ENCODE measurements at places on chromosomes 5 and 9. TPM values are rescaled to one million over a fixed set of nuclear protein-coding genes. Genes with fewer than 3 reads are reported as not detected.

The GRM6 gene
- not detected for polyA plus RNA-seq

The SLC1A1 gene
- polyA plus RNA-seq = 3.1 TPM

The CFAP90 gene
- polyA plus RNA-seq = 1.0 TPM

The SH3RF2 gene
- polyA plus RNA-seq = 1.5 TPM

The INSL4 gene
- not detected for polyA plus RNA-seq

The PCDHA8 gene
- not detected for polyA plus RNA-seq

The FOXD4L3 gene
- polyA plus RNA-seq = not detected

The OR1J4 gene
- not detected for polyA plus RNA-seq

The FAM153A gene
- polyA plus RNA-seq = 1.2 TPM

The AP3B1 gene
- 14.5 TPM for polyA plus RNA-seq

The OGN gene
- polyA plus RNA-seq = 217 TPM

The TRAF1 gene
- 4.4 TPM for polyA plus RNA-seq

The MARVELD2 gene
- 1.7 TPM for polyA plus RNA-seq

The TEX48 gene
- not detected for polyA plus RNA-seq

The OTP gene
- not detected for polyA plus RNA-seq

The PHF24 gene
- 0.42 TPM for polyA plus RNA-seq

The GABRP gene
- 0.24 TPM for polyA plus RNA-seq

The FOXD4 gene
- 0.08 TPM for polyA plus RNA-seq

The STPG3 gene
- polyA plus RNA-seq = not detected

The FOXD4L5 gene
- polyA plus RNA-seq = not detected

The PTGDS gene
- 13.6 TPM for polyA plus RNA-seq

The ABLIM3 gene
- 26.4 TPM for polyA plus RNA-seq

The ENTREP1 gene
- 18.8 TPM for polyA plus RNA-seq

The CDC14B gene
- 5.9 TPM for polyA plus RNA-seq

The SNCB gene
- 0.13 TPM for polyA plus RNA-seq

The CBY3 gene
- polyA plus RNA-seq = not detected

The ANKRD33B gene
- polyA plus RNA-seq = 1.9 TPM

The COL23A1 gene
- 0.20 TPM for polyA plus RNA-seq

The MEIKIN gene
- polyA plus RNA-seq = 0.29 TPM

The AGPAT2 gene
- 6.1 TPM for polyA plus RNA-seq
